ENCODE measurements at places on chromosomes 1 and 21. TPM values are rescaled to one million over a fixed set of nuclear protein-coding genes. Genes with fewer than 3 reads are reported as not detected.

The RASSF5 gene
- total RNA-seq: 1.3 TPM

The AIM2 gene
- not detected for total RNA-seq

The TAS1R3 gene
- 0.12 TPM for total RNA-seq

The FAM177B gene
- not detected for total RNA-seq
